ENCODE measurements at places on chromosomes 11 and 22. TPM values are rescaled to one million over a fixed set of nuclear protein-coding genes. Genes with fewer than 3 reads are reported as not detected.

BARX2 gene
- total RNA-seq = not detected

OR10G4 gene
- not detected for total RNA-seq

- no peak for DNase-seq
Measured at GRCh38 chr11:60849641-60850520, 5.9 kb downstream of the PTGDR2 start.

TANGO2 gene
- 34.8 TPM for total RNA-seq

DNA sequence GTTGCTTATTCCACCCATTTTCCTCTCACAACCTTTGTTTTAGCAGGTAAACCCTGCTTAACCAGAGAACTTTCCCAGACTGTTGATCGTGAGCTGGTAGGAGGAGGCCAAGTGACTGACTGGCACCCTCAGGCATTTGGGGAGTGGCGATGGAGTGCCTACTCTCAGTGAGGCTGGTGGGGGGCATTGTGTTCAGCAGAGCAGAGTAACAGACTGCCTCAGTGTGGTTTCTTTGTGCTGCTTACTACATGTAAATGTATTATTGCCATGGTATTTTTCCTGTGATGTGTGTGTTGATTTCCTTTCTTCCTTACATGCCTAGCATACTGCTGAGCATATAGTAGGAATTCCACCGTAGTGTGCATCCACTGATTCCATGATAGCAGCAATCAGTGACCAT is 2.6 kb downstream of the MARK2 start:
- DNase-seq = no peak

- no peak for DNase-seq
Measured at GRCh38 chr11:95520369-95521132, 269.0 kb downstream of the FAM76B start.

CTSF gene
- total RNA-seq = 44.2 TPM

GRCh38 chr11:58652726-58653280 is 30.3 kb downstream of the CNTF start:
- DNase-seq = no peak

TMEM191C gene
- 0.16 TPM for total RNA-seq

DNA sequence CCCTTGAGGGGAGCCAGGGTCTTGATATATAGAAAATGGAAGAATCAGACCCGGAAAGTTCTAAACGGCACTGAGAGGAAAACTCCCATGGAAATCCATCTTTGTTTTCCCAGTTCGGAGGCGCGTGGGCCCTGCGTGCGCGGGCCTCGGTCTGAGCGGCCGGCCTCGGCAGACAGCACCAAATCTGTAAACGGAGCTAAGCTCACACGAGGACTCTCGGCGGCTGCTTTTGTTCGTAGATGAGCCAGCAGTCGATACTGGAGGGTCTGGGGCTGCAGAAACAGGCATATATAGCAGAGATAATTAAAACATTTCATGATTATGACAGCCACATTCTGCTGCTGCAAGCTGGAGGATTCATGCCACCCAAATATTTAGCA is 68.5 kb upstream of the PPARA start:
- DNase-seq = peak; percentile 60

GRCh38 chr11:47766509-47767227 is 473 bp downstream of the FNBP4 start:
- DNase-seq = peak; percentile 93

- no peak for DNase-seq
Measured at GRCh38 chr11:16815047-16815767, 76.8 kb downstream of the C11orf58 start.

DNA sequence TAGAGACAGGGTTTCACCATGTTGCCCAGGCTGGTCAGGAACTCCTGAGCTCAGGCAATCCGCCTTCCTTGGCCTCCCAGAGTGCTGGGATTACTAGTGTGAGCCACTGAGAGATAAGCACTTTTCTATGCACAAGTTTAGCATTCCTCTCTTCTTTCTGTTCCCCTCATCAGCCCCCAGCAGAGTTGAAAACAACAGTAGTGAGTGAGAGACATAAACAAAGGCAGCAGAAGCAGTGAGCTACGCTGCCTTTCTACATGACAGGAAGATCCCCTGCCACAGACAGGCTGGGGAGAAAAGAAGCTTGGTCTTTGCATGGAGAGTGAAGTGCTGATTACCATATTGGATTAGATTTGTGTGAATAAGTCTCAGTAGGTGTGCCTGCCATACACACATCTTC is 392.0 kb upstream of the KIRREL3 start:
- no peak for DNase-seq

GRCh38 chr11:77619576-77620198 is 17.9 kb downstream of the CLNS1A start:
- no peak for DNase-seq

DNA sequence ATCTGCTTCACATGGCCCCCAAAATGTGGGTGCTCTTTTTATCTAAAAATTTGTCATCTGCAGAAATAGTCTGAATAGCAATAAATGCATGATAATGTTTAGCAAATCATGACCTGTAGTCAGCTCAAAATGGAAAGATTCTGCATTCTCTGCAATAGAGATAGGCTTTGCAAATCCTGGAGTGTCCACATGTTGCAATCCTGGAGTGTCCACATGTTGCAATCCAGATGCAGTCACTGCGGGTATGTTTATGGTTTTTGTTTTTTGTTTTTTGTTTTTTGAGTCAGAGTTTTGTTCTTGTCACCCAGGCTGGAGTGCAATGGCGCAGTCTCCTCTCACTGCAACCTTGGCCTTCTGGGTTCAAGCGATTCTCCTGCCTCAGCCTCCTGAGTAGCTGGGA is 20.2 kb upstream of the LRRC32 start:
- DNase-seq = no peak

Data from mesenteric fat pad (tissue), 1 donor.